Stimulated activated CD8-positive, alpha-beta memory T cell treated with anti-CD3 and anti-CD28 coated beads, Interleukin-4, amount 100 ng/mL, for 4 hours (primary cell): ENCODE measurements at places on chromosomes 7 and 10.

- DNase-seq: no peak
Observed at GRCh38 chr7:33971106-33971505, 65.8 kb downstream of the BMPER start.

DNA sequence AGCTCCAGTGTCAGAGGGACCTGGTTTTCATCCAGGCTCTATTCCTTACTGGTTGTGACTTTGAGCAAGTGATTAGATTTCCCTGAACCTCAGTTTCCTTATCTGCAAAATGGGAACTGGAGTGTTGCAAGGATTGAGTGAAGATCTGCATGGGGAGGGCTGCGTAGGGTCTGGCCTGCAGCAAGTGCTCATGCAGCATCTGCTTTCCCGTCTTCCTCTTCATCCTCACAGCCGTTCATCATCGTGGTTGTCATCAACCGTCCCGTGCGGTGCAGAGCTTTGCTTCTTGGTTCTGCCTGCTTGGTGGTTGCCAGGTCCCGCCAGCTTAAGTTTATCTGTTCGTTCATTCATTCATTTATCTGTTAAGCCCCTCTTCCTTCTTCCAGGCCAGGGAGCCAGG lies 135.0 kb downstream of the GRK5 start:
- no peak for DNase-seq

- no peak for DNase-seq
Observed at GRCh38 chr10:129275886-129276285, 191.2 kb upstream of the MGMT start.

- DNase-seq: peak; percentile 72
Observed at GRCh38 chr7:1175967-1176851, 16.2 kb upstream of the ZFAND2A start.

DNA sequence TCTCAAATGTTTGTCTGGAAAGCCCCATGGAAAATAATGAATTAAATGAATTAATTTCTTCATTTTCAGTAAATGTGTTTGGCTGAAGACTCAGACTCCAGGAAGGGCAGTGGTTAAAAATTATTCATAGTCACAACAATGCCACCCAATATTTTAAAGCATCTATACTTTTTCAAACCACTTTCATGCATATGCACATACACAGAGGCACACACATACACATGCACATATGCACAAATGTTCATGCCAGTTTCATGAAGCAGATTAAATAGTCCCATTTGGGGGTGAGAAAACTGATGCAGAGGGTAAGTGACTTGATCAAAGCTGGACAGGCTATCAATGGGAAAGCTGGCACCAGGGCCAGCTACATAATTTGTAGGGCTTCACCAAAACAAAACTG lies 1.4 kb upstream of the PLA2G12B start:
- DNase-seq: no peak

DNA sequence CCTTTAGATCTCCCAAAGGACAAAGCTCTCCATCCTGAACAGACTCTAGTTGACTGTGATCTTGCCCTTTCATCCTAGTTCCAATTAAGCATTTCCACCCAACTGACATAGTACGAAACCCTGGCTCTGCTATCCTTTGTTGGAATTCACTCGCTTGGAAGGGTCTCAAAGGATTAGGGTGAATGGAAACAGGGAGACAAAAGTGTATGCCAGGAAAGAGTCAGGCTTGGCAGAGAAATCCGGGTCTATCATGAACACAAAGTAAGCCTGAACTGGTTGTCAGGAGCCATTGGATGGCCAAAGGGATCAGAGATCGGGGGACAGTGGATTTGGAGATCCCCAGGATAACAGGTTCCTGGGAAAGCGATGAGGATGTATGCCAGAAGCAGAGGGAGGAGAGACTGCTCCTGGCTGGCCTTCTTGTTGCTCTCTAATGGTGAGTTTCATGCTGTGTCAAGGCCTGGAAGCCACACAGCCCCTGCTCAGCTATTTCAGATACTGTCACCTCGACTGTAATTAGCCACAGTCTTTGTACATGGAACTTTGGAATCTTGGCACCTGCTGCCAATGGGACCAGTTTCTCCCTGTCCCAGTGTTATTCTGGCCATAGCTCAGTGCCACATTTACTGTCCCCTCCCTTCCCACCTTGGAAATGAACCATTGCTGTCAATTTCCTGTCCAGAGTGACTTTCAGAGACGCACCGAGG lies 1168.7 kb upstream of the AUTS2 start:
- DNase-seq: no peak

- DNase-seq: no peak
Observed at GRCh38 chr7:116364469-116364868, 135.1 kb upstream of the CAV2 start.

DNA sequence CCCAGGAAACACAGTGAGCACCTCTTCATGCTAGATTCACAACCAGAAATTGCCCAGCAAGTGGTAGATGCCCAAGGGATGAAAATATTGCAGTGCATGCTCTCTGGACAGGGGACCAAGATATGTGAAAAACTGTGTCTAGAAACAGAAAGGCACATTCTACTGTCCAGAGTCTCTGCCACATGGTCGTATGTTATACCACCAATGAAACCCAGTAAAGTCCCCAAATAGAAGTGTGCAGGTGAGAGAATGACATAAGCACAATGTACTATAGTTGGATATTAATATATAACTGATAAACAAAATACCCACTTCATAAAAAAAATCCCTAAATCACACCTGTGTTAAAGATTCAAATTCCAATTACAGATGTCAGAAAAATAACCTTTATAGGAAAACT lies 43.8 kb downstream of the RASGEF1A start:
- no peak for DNase-seq

GRCh38 chr10:104300002-104300735 lies 31.2 kb downstream of the GSTO2 start:
- DNase-seq: no peak

DNA sequence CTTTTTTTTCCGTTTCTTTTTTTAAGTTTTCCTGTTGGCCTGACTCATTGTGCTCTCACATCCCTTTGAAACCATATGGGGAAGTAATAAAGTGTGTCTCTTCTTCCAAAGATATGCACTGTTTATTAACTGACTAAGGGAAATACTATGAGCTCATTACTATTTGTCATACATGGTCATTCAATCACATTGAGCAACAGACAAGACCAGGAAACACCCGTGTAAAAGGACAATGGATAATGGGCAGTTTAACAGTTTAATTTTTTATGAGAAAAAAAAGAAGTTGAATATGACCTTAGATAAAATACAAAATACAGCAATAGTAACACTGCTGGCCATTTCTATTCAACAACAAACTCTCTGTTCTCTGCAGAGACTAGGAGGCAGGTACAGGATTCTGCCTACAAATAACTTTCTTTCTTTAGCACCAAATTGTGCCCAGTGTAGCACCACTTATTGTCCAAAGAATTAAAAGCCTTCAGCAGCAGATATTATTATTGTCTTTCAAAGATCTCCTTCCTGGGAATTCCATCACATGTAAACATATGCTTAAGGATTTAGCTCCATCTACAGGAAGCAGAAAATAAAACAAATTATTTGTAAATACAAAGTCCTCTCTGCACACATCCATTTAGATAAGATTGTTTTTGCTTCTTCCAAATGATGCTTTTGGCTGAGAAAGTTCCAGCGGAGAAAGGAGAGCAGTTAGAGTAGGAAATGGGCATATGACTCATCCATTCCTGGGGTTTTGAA lies 55.0 kb upstream of the AKR1E2 start:
- DNase-seq: no peak

DNA sequence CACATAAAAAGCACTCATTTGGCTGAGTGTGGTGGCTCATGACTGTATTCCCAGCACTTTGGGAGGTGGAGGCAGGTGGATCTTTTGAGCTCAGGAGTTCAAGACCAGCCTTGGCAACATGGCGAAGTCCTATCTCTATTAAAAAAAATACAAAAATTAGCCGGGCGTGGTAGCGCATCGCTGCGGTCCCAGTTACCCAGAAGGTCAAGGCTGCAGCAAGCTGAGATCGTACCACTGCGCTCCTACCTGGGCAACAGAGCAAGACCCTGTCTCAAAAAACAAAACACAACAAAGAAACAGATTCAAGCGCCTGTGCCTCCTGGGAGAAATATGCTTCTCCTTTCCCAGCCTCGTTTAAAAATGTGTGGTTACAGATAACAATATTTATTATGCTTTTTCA lies 2.2 kb upstream of the ABCF2 start:
- DNase-seq: no peak

GRCh38 chr10:91632671-91633550 lies at the start of gene PPP1R3C:
TSS of gene PPP1R3C (minus strand) at chr10:91633071. CDS start at chr10:91632969, 102 bp downstream.
- DNase-seq: no peak

GRCh38 chr7:142927085-142927745 lies 6.3 kb downstream of the TRPV5 start:
- no peak for DNase-seq

GRCh38 chr10:116888380-116889055 lies 39.2 kb downstream of the ENO4 start:
- no peak for DNase-seq

DNA sequence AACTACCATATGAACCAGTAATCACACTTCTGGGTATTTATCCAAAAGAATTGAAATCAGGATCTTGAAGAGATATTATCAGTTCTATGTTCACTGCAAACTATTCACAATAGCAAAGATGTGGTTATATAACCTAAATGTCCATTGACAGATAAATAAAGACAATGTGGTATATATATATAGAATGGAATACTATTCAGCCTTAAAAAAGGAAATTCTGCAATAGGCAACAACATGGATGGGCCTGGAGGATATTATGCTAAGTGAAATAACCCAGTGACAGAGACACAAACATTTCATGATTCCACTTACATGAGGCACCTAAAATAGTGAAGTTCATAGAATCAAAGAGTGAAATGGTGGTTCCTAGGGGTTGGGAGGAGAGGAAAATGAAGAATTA lies 90.6 kb upstream of the CDK1 start:
- DNase-seq: no peak

GRCh38 chr7:84735011-84735410 lies 451.8 kb downstream of the SEMA3D start:
- no peak for DNase-seq

DNA sequence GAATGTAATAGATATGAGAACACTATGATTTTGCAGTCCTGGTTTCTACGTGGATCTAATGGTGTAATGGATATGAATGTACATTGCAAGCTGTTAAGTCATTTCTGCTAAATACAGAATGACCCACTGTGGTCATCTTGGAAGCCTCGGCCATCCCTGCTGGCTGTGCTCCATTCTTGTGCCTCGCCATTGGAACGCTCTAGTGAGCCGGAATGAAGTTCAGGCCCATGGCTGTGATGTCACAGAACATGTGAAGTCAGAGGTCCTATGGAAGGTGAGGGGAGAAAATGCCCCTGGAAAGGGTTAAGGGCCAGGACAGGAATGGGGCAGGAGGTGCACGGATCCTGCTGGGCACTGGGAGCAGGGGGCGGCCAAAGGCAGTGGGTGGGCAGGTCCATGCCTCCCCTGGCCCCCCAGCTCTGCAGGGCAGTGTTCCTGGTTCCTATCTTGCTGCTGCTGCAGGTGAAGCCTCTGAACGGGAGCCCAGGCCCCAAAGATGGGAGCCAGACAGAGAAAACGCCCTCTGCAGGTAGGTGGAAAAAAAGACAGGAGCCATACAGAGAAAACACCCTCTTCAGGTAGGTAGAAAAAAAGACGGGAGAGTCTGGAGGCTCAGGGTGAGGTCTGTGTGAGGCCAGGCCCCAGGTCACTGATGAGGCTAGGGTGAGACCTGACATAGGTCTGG lies at the start of gene LLCFC1:
Gene LLCFC1, plus strand, starts transcription at position 259 of the 685 bp plus-strand sequence. Its CDS starts 138 bp downstream, at position 397.
- no peak for DNase-seq

DNA sequence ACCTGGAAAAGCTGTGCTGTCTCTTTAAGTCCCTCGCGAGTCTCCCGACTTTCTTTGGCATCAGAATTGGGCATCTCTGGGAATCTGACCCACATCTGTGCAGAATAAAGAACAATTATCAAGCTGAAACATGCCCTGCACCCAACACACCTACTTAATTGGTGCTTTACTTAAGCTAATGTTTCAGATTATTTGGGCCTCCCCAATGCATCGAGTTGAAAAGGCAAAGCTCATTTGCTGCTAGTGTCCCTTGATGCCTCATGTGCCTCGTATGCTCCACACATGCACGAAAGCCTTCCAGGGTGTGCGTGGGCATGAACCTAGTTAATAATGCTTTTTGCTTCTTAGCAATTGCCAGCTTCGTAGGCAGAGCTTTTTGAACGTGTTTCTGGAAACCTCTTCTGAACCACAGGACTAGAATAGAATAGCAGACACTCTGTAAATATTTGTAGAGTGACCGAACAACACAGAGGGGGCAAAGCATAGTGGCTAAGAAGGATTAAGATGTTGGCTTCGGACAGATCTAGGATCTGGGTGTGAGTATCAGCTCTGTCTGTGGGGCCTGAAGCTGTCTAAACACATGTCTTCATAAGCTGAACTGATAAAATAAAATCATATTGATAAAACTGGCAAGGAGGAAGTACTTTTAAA lies 26.7 kb upstream of the FGFR2 start:
- no peak for DNase-seq

- DNase-seq: no peak
Observed at GRCh38 chr7:38932509-38933168, 23.6 kb upstream of the VPS41 start.

DNA sequence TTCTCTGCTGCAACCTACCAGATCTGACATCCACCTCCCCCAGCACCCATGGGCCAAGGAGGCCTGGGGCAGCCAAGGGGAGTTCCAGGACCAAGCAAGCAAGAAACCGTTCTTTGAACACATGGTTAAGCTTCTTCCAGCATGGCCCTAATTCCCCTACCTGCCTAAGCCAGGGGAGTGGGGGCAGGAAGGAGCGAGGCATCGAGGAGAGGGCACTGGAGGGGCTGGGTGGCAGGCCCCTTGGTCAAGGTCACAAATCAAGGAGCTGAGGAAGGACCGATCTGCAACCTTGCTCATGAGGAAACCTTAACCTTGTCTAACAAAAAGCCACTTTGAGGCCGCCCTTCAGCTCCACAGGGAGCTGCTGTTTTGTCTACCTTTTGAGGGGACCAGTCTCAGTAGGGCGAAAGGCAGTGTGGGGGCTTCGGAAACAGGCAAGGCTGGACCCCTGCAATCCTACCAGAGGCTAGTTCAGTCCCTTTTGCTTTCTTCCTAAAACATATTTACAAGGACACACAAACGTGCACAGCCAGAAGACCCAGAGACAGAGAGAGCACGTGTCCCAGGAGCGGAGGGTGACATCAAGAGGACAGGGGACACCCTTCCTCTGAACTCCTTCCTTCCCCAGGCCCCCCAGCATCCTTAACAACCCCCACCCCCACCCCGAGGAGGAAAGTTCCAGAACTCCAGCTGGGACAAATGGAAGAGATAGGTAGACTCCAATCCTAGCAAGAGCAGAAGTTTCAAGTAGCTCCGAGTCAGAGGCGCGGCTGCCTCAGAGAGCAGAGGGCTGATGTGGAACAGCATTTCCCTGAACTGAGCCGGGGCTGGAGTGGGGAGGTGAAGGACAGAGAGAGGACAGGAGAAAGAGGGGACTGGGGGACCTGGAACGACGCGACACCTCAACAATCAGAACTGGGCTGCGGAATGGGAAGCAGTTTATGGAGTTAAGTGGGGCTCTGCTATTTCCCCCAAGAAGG lies 28.2 kb downstream of the SPOCK2 start:
- DNase-seq: no peak
